ENCODE measurements at places on chromosomes 12 and 14.

DNA sequence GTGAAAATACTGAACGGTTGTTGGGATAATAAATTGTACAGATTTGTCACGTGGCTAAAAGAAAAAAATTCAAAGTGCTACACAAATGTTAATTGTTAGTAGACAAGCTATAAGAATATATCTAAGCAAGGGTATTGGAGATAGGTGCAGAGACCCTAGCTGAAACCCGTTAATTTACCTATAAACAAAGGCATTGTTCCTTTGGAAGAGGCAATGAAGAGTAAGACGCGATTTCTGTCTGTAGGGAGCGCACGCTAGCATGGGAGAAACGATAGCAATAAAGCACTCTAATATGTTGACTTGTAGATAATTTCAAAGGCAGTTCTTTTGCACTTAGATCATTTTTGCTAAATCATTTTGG is 565 bp downstream of the CCDC77 start:
- DNase-seq: no peak

DNA sequence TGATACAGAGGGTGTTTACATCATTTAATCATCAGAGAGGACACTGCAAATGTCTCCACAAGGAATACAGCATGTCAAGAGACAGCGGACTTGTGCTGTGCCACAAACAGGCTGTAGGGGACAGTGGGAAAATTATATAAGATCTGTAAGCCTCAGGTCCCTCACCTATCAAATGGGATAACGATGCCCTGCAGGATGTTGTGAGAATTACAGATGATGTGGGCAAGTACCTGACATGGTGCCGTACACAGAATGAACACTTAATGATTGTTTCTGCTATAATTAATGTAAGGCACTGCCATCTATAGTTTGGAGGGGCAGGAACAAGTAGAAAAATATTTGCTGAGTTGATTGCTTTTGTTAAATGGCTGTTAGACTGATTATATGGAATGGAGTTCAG is 81.9 kb upstream of the GTF2A1 start:
- DNase-seq: no peak

- DNase-seq: no peak
These were observed 141.9 kb downstream of the CRADD start for GRCh38 chr12:93819050-93819491.

- DNase-seq: no peak
These were observed 256.6 kb downstream of the FOXN3 start for GRCh38 chr14:89160437-89160836.

DNA sequence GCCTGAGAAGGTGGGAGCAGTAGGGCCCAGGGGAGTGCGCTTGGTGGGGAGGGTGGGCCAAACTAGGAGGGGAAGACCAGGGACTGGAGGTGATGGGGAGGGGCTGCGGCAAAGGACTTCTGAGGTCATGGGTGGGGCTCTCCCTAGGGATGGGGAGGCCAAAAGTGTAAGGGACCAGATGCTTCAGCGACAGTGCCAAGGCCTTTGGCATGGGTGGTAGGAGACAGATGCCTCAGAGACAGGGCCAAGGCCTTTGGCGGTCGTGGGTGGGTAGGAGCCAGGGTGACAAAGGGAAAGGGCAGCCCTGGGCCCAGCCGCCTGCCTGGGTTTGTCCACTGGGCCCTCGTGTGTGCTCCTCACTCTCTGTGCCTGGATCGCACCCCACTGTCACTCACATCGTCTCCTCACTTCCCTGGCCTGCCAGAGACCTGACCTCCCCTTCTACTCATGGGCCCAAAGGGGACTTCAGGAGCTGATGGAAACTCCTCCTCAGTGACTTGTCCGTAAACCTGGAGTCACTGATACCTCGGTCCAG is 13.2 kb upstream of the RABGGTA start:
- no peak for DNase-seq

GRCh38 chr12:85007836-85008235 is 28.2 kb downstream of the TSPAN19 start:
- DNase-seq: no peak

DNA sequence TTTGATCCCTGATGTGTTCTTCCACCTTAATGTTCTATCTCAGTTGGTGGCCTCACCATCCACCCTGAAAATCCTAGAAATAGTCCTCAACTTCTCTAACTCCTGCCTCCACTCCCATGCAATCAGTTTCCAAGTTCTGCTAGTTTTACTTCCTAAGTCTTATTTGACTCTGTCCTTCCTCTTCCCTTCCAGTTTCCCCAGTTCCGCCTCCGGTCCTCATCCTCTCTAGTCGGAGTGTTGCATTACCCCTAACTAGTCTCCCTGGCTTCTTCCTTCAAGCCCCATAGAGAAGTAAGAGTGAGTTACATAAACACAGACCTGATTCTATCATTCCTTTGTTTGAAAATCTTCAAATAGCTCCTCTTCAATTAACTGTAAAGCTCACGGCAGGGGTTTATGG is 236.5 kb downstream of the GXYLT1 start:
- no peak for DNase-seq

- no peak for DNase-seq
These were observed 31.2 kb downstream of the SUPT16H start for GRCh38 chr14:21352587-21352986.

DNA sequence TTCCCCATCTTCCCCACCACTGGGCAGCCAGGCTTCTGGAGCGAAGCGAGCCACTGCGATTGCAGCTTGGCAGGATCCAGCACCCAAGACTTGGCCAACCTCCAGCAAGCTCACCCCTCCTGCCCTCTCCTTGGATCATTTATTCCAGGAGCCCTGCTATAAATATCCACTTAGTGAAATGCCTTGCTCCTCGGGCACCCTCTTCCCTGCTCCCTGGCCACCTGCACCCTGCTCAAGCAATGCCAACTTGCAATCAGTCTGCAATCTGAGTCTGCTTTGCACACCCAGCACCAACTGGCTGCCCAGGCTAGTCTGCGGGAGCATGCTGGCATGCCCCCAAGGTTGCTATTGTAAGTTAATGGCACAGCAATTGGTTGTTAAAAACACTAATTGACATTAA is 666.0 kb downstream of the MED13L start:
- no peak for DNase-seq

- no peak for DNase-seq
These were observed 47.2 kb downstream of the ALDH1L2 start for GRCh38 chr12:105036937-105037649.

DNA sequence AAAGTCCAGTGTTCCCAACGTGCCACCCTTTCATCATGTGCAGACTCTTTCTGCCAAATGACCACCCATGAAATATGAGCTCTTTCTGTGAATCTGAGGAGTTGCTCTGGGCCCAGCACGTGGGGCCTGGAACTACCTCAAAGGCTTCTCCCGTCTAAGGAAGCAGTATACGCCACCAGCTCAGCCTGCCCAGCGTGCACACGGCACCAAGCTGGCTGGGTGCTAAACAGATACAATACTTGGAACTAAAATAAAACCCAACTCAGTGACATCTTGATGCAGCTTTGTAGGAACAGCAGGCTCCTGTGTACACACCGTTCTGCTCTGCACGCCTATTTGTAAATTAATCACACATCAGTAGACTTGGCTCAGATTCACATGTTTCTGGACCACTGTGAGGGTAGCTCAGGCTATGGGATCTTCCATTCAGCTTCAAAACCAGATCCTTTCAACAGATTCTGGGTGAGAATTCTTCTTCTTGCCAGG is 74.8 kb downstream of the ARL6IP4 start:
- DNase-seq: no peak

- DNase-seq: no peak
These were observed 73.1 kb downstream of the RESF1 start for GRCh38 chr12:32032205-32032810.

DNA sequence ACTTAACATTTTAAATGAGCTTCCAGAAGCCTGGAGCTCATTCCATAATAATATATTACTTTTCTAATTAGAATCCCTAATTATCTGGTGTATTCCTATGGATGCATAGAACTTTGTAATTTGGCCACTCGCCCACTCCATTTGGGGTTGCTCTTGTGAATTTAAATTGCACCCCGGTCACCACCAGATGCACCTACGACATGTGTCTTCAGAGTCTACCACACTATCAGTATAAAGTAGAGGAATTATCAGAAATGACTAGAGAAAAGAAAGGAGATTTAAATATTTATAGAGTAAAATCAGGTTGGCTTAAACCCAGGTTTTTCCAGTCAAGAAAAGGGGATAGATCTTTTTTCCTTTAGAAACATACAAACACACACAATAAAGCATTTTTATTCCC is 145.8 kb upstream of the DCN start:
- DNase-seq: no peak

GRCh38 chr14:91987192-91987591 is 39.7 kb upstream of the FBLN5 start:
- DNase-seq: no peak

DNA sequence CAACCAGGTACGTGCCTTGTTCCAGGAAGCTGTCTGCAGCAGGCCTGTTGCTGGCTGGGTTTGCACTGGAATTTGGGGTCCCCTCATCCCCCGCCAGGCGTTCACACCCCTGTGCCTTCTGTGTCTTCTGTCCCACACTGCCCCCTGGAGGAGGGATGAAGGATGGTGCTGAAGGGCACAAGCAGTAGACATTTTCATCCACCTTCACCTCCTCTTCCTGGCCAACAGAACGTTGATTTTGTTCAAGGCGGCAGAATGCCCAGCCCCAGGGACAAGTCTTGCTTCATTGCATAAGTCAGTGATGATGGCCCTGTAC is 122.1 kb downstream of the CALM1 start:
- DNase-seq: no peak

DNA sequence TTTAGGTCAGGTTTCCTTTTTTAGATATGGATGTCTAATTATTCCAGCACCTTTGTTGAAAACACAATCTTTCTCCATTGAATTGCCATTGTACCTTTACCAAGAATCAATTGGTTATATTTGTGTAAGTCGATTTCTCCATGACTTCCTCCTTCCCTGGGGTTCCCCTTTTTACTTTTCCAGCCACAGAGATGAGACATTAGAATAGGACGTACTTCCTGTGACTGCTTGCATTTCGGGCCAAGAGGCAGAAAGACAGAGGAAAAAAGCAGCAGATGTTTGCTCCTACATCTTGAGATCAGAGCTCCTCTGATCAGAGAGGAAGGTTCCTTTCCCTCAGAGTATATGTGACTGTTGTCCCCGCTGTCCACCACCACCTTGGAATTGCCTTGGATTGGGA is 453.7 kb upstream of the RGS6 start:
- DNase-seq: no peak

GRCh38 chr12:22855456-22855855 is 230.5 kb downstream of the ETNK1 start:
- no peak for DNase-seq

GRCh38 chr12:14403711-14404196 is 38.3 kb downstream of the ATF7IP start:
- DNase-seq: peak; percentile 69

GRCh38 chr12:59314209-59314608 is 281.6 kb upstream of the SLC16A7 start:
- DNase-seq: no peak

DNA sequence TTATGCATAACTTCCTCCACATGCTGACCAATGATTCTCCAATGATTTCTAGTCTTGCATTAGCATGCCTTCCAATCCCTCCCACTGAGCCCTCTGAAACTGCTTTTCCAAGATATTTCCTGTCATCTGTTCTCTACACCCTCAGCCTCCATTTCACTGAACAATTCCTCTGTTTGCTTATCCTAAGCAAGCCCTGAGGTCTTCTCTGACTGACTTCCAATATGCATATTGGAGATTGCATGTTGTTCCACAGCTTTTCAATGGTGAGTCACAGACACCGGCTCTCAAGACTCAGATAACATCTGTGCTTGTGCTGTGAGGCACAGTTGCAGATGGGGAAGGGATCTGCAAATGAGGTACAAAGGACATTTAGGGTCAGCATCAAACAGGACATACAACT is 141.0 kb downstream of the SLC16A7 start:
- no peak for DNase-seq

- no peak for DNase-seq
These were observed 29.4 kb upstream of the ESRRB start for GRCh38 chr14:76346391-76347160.

DNA sequence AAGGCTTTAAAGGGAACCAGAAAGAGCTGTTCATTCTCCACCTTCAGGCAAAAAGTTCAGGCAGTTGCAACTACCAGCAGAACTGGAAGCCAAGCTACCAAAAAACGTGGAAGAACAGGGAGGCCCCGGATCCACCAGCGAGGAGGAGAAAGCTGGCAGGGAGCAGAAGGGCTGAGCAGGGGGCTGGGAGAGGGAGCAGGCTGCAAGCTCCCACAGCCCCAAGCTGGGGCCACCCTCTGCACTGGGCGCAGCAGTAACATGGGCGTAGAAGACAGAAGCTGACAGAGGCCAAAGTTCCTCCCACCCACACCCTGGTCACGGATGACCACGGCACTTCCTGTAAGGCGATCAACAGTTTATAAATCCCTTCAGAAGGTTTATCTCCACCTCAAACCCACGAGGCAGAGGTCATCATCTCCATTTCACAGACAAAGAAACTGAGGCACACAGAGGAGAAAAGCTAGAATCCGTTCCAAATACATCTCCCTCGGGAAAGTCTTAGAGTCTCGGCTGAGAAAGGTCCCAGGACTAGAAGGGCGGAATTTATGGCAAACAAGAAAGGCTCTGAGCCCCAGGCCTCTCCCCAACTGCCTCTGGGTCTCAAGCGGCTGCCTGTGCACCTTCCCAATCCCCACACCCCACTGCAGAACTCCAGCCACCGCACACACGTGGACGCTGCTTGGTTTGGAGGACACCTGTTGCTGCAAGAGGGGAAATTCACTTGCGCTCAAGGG is 1.8 kb downstream of the CCDC85C start:
- DNase-seq: no peak

DNA sequence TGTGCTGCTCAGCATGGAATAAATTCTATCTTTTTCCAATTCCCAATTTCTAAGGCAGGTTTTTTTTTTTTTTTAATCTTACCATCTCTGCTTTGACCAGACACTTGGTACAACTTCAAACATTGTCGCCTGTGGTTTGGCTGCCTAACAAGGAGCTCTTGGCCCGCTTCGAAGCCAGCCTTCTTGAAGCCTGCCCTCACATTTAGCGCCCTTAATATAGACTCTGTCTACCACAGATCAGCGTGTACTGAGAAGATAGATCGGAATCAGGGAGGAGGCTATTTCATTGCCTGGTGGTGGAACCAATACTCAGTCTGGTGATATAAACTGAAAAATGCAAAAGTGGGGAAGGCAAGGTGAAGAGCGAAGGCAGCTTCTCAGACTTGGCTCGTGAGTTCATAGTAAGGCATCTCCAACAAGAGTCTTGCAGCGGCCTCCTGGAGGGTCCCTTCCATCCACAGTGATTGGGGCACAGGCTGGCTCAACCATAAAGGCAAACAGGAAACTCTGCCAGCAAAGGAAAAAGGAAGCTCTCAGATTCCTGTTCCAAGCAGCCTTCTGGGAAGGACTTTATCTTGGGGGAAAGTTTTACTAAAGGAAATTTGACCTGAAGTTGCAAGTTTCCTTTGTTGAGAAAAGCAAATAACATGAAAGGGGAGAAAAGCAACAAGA is 103.2 kb upstream of the BCL2L14 start:
- DNase-seq: no peak

Measured in ascending aorta (tissue), 2 donors.